ENCODE measurements at places on chromosomes 2 and 18.

DNA sequence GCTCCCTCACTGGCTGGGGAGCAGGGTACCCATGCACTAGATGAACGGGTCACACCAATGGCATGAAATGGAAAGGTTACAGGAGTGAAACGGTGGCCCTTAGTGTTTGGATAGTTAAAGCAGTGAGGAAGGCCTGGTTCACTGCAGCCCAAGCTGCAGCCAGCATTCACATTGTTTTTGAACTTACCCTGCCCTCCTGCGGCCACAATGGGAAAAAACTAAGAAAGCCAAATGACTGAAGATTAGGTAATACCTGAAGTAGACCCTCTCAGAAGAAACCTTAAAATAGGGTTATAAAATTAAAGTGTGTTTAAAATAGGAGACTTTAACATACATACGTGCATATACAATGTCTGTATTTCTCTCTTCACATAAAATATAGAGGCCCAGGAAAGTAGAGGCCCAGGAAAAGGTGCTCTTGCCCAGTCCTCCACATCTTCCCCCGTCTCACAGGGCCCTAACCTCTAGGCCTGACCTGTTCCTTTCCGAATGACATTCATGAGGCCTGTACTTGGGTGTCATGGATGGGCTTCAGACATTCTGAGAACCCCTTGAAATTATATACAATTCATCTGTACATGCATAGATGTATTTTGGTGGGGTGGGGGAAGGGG, 33.3 kb downstream of the DOK1 start:
- no peak overlapping the region for H3K4me3 ChIP-seq
- DNase-seq, result peak; percentile 53
- H3K36me3 ChIP-seq, result no peaks in the 10 kb centered on the region
- H3K27me3 ChIP-seq, result peaks cover 14% of the 10 kb centered on the region
- H3K27ac ChIP-seq, result no peak overlapping the region

GRCh38 chr18:24094561-24094960, 44.3 kb upstream of the CABYR start:
- DNase-seq, result no peak
- peaks cover 42% of the 10 kb centered on the region for H3K36me3 ChIP-seq
- peaks cover 13% of the 10 kb centered on the region for H3K4me1 ChIP-seq

DNA sequence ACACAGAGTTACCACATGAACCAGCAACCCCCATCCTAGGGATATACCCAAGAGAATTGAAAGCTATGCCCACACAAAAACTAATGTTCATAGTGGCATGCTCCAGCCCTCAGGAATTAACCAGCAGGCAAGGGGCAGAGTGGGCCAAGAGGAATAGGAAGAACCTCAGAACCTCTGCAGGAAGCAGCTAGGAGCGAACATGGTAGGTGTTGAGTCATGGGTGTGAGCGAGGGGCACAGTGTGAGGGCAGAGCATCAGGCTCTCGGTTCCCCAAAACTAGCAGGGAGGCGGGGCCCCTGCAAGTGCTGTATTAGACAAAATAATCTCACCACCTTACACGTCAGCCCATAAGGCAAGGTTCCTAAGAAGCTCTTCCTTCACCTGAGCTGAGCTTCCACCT, 5.6 kb upstream of the RUFY4 start:
- H3K36me3 ChIP-seq, result no peaks in the 10 kb centered on the region
- H3K27me3 ChIP-seq, result peaks cover 13% of the 10 kb centered on the region
- no peak overlapping the region for H3K4me3 ChIP-seq
- no peak for DNase-seq

GRCh38 chr2:56170504-56170903, 13.3 kb upstream of the CCDC85A start:
- no peak overlapping the region for H3K27ac ChIP-seq
- no peaks in the 10 kb centered on the region for H3K36me3 ChIP-seq
- no peak overlapping the region for H3K4me3 ChIP-seq

DNA sequence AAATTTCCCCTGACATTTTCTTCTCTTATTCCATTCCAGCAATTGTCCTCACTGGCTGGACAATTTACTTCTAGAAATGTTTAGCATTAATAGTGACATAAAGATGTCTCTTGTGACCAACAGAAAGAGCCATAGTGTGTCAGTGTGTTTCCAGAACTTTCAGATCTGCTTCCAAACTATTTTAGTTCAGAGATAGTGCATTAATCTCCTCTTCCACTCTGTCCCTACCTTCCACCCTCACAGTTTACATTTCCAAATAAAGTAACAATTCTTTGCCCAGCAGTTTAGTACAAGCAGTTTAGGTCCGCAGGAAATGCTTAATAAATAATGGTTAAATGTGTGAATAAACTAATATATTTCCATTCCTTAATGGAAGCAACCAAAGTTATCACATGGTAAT, 24.5 kb upstream of the RAPGEF4 start:
- no peak for DNase-seq
- no peaks in the 10 kb centered on the region for H3K36me3 ChIP-seq
- H3K4me1 ChIP-seq, result no peaks in the 10 kb centered on the region

DNA sequence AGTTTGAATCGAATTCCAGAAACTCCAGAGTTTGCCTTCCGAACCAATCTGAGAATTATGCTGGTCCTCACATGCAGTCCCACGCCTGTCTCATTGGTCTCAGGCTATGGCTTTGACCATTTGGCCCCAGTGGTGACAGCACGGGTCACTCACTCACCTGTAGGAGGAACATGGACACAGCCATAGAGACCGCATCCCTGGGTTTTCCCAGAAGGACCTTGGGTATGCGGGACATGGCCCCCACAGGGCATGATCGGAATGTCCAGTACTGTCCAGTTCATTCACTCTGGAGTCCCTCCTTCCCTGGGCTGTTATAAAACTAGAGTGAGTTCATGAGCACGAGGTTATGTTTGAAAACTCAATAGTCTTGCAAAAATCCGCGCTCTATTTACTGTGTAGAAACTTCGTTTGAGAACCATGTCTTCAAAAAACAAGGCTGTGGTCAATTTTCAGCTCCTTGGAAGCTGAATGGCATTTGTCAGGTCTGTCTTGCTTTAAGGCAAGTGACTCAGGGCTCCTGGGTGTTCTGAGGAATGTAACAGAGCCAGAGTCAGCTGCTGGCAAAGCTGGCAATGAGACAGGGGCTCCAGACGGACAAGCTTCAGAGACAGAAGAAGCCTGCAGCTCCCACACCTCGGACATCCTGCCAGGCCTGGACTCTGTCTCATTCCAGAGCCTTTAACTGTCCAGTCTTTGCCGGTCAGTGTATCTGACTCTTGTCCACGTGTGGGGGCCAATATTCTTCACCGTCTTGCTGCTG, 86.7 kb upstream of the TMEM18 start:
- no peak overlapping the region for H3K27ac ChIP-seq
- no peak overlapping the region for H3K4me3 ChIP-seq
- peaks cover 24% of the 10 kb centered on the region for H3K4me1 ChIP-seq
- peaks cover 7% of the 10 kb centered on the region for H3K27me3 ChIP-seq

DNA sequence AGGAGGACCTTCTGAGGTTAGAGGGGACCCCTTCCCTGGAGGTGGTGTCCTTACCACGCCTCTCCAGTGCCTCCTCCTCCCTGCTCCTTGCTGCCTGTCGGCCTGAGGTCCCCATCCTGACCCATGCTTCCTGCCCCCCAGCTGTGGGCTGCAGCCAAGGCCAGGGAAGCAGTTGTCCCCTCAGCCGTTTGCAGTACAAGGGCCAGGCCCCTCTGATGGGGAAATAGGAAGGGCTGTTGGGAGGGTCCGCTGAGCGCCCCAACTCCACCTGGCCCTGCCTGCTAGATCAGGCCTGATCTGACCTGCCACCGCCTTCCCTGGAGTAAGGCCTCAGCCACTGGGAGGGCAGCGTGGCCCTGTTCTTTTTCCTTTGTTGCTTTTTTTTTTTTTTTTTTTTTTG, 219.8 kb downstream of the KLHL29 start:
- H3K27me3 ChIP-seq, result peaks cover 7% of the 10 kb centered on the region
- H3K4me1 ChIP-seq, result no peaks in the 10 kb centered on the region
- DNase-seq, result no peak
- no peak overlapping the region for H3K27ac ChIP-seq

- no peaks in the 10 kb centered on the region for H3K36me3 ChIP-seq
- H3K27me3 ChIP-seq, result no peaks in the 10 kb centered on the region
- H3K27ac ChIP-seq, result no peak overlapping the region
- peak; percentile 37 for DNase-seq
- H3K4me1 ChIP-seq, result peaks cover 15% of the 10 kb centered on the region
- no peak overlapping the region for H3K4me3 ChIP-seq
Measured at GRCh38 chr2:207240649-207241048, 74.9 kb upstream of the KLF7 start.

- no peaks in the 10 kb centered on the region for H3K36me3 ChIP-seq
- no peak overlapping the region for H3K27ac ChIP-seq
- no peaks in the 10 kb centered on the region for H3K27me3 ChIP-seq
- DNase-seq, result no peak
Measured at GRCh38 chr18:78192054-78192453, 787.6 kb upstream of the SALL3 start.

- no peak for DNase-seq
- no peak overlapping the region for H3K27ac ChIP-seq
- no peaks in the 10 kb centered on the region for H3K4me1 ChIP-seq
- H3K36me3 ChIP-seq, result no peaks in the 10 kb centered on the region
- H3K27me3 ChIP-seq, result peaks cover 1% of the 10 kb centered on the region
Measured at GRCh38 chr18:32310774-32311173, 120.9 kb downstream of the MEP1B start.

- H3K36me3 ChIP-seq, result no peaks in the 10 kb centered on the region
- no peak for DNase-seq
- H3K27me3 ChIP-seq, result peaks cover 18% of the 10 kb centered on the region
- H3K27ac ChIP-seq, result no peak overlapping the region
Measured at GRCh38 chr2:37877457-37878315, 47.4 kb upstream of the RMDN2 start.

DNA sequence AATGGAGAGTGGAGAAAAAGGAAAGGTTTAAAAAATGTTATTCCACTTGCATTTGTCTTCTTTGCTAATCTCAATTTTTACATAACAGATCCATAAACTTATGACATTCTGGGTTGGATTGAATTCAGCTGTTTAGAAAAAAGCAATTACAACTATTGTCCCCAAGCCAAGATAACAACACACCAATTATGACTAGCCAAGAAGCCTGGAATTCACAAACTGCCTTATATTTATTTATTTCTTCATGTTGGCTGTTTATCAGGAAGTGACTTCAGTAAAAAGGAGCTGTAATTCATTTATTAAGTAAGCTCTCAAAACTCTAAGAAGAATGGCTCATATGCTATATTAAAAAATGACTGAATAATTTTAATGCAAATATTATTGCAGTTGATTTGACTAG, 137.4 kb downstream of the CALCRL start:
- H3K4me1 ChIP-seq, result no peaks in the 10 kb centered on the region
- H3K27ac ChIP-seq, result no peak overlapping the region
- no peak overlapping the region for H3K4me3 ChIP-seq
- no peaks in the 10 kb centered on the region for H3K27me3 ChIP-seq

DNA sequence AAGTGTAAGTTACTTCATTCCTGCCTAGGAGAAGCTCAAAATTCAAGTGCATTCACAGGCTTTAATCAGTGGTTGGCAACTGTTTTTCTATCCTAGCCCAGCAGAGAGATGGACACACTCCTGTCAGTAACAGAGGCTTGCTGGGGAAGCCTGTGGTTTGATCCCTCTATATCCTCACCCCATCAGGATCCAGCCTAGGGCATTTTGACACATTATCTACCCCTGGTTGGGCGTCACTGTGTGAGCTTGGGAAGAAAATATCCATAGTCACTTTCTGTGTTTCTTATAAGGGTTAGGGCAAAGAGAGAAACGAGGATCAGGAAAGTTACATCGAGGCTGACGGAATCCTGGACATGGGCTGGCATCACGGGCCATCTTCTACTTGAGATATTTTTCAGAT, 10.0 kb downstream of the NT5DC4 start:
- no peak overlapping the region for H3K27ac ChIP-seq
- H3K36me3 ChIP-seq, result no peaks in the 10 kb centered on the region
- H3K4me3 ChIP-seq, result no peak overlapping the region

- peaks cover 5% of the 10 kb centered on the region for H3K36me3 ChIP-seq
- peak overlapping the region; percentile 64 for H3K4me3 ChIP-seq
- no peaks in the 10 kb centered on the region for H3K27me3 ChIP-seq
- peaks cover 85% of the 10 kb centered on the region for H3K4me1 ChIP-seq
- peak overlapping the region; percentile 94 for H3K27ac ChIP-seq
Measured at GRCh38 chr2:234444893-234445292, 52.0 kb downstream of the ARL4C start.

- no peak overlapping the region for H3K4me3 ChIP-seq
- no peak for DNase-seq
- no peak overlapping the region for H3K27ac ChIP-seq
- H3K27me3 ChIP-seq, result no peaks in the 10 kb centered on the region
Measured at GRCh38 chr2:211061612-211062296, 505.4 kb downstream of the CPS1 start.

- H3K4me1 ChIP-seq, result no peaks in the 10 kb centered on the region
- no peak overlapping the region for H3K4me3 ChIP-seq
- peaks cover 39% of the 10 kb centered on the region for H3K36me3 ChIP-seq
- DNase-seq, result no peak
Measured at GRCh38 chr2:233185963-233186362, 65.5 kb upstream of the ATG16L1 start.

GRCh38 chr18:72470391-72470790, 73.8 kb downstream of the CBLN2 start:
- H3K27me3 ChIP-seq, result no peaks in the 10 kb centered on the region
- no peak overlapping the region for H3K27ac ChIP-seq
- H3K4me3 ChIP-seq, result no peak overlapping the region
- no peaks in the 10 kb centered on the region for H3K36me3 ChIP-seq
- H3K4me1 ChIP-seq, result no peaks in the 10 kb centered on the region
- DNase-seq, result no peak

GRCh38 chr18:13565228-13565627, 161.1 kb downstream of the FAM210A start:
- no peak overlapping the region for H3K4me3 ChIP-seq
- H3K27me3 ChIP-seq, result no peaks in the 10 kb centered on the region
- no peak for DNase-seq
- peaks cover 86% of the 10 kb centered on the region for H3K4me1 ChIP-seq
- peak overlapping the region; percentile 93 for H3K27ac ChIP-seq

DNA sequence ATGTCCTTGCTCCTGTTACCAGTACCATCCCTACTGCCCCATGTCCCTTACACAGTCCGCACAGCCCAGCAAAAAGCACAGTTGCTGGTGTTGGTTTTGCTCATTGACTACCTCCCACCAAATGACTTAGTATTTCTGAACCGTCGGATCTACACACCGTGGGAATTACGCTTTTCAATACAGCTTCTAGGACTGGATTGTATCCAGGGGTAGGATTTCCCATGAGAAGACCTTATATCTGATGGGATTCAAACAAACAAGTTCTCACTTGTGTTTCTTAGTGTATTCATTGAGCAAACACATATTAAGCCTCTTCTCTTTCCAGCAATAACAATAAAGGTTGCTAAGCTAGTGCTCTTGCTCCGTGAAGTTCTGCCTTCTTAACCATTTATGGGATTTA, 25.8 kb downstream of the TRAPPC12 start:
- H3K4me3 ChIP-seq, result no peak overlapping the region
- DNase-seq, result no peak
- H3K27me3 ChIP-seq, result no peaks in the 10 kb centered on the region
- no peak overlapping the region for H3K27ac ChIP-seq

- H3K27me3 ChIP-seq, result peaks cover 26% of the 10 kb centered on the region
- no peaks in the 10 kb centered on the region for H3K36me3 ChIP-seq
- no peak overlapping the region for H3K4me3 ChIP-seq
- H3K4me1 ChIP-seq, result peaks cover 7% of the 10 kb centered on the region
- H3K27ac ChIP-seq, result no peak overlapping the region
Measured at GRCh38 chr2:20054931-20055330, 3.5 kb upstream of the LAPTM4A start.

Measured in activated naive CD8-positive, alpha-beta T cell treated with anti-CD3 and anti-CD28 coated beads, Interleukin-2, amount 50 U/mL, for 24 hours (primary cell).